ENCODE measurements at places on chromosomes 2 and 18.
A peak's percentile ranks its signal among the peaks of the same experiment; 100 is the strongest.

DNA sequence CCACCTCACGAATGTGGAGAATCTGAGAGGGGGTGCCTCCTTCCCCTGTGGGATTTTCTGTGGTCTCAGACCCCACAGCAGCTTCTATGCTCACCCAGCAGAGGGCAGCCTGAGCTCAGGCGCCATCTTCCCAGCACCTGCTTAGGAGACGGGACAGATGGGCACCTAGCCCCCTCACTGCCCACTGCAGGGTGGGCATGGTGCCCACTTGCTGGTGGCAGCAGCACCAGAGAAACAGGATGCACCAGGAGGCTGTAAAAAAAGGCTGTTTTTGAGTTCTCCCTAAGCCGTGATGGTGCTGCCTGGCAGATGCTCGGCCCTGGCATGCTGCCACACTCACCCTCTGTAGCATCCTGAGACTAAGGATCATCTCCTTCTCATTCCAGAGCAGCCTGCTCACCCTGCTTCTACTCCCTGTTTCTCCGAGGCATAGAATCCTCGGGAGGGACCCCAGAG is 19.1 kb upstream of the SLC20A1 start:
- peak; percentile 57 for DNase-seq

DNA sequence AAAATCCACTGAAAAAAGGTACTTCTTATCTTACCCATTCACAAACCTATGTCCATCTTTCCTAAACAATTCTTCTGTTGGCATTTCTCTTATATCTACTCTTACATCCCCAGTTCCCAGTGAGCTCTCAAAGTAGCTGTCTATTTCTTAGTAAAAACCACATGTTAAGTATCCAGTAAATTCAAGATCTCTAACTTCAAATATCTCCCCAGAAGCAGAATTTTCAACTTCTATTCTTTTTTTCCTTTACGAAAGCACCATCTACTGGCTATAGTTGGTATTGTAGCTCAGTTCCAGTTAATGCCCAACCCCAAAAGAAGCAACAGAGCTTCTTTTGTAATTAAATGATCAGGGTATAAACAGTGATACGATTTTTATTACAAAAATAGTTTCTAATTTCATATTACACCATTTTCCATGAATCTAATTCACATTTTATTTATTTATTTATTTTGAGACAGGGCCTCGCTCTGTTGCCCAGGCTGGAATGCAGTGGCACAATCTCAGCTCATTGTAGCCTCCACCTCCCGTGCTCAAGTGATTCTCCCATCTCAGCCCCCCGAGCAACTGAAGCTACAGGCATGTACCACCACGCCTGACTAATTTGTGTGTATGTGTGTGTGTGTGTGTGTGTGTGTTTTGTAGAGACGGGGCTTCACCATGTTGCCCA is 28.5 kb downstream of the HRH4 start:
- no peak for DNase-seq

DNA sequence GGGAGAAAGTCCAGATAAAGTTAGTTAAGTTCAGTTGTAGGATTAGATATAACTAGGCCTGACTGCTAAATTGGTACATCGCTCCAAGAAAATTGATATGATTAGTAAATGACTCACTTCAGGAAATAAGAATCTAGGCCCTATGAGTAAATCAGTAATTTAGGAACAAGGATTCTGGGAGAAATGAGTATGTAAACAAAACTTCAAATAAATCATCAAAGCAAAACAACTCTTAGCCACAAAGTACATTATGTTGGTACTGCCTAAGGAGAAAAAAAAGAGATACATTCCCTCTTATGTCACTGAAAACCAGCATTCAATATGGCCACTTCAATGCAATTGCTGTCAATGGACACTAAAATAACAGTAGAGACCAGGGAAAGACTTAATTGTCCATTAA is 529.1 kb downstream of the ZNF804A start:
- DNase-seq: peak; percentile 1

- DNase-seq: no peak
These were observed 584 bp downstream of the BOLA3 start for GRCh38 chr2:74146929-74147726.

DNA sequence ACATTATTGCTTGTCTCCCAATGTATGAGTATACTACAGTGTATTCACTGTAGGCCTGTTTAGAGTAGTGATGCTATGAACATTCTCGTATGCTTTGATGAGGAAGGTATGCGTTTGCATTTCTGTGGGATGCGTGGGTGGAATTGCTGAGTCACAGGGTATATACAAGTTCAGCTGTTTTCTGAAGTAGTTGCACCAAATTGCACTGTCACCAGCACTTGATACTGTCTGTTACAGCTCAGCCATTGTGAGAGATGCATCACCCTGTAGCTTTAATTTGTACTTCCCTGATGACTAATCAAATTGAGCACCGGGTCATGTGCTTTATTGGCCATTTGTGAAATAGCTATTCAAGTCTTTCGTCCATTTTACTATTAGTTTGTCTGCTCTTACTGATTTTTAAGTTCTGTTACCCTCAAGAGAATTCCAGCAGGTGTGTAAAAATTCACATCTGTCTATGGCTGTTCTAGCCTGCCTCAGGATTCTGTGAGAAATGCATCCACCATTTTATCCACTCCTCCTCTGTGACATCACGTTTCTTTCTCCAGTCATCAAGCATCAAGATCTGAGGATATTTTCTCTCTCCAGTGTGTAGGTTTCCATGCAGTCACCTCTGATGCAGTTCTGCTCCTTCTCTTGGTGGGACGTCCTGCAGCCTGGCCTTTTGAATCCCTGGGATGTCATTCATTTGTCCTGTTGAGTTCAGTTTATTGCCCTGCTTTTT is 72.5 kb downstream of the DGKD start:
- DNase-seq: peak; percentile 38

DNA sequence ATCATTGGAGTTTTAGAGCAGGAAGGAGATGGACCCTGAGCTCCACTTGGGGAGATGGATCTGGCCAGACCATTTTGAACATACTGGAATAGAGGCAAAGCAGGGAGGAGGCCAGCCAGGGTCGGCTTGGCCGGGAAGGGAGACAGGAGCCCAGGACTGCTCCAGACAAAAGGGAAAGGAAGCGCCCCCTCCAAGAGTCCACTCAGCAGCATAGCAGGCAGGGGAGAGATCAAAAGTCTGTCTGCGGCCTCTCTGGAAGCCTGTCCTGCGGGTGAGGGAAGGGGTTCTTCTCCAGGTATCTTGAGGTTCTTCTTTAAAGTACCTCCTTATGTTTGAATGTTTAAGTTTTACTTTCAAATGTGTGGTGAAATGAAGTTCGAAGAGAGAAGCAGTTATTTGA is 126.1 kb downstream of the GBX2 start:
- no peak for DNase-seq
